ENCODE measurements at places on chromosomes 2 and 18. TPM values are rescaled to one million over a fixed set of nuclear protein-coding genes. Genes with fewer than 3 reads are reported as not detected.

The GULP1 gene
- 58.5 TPM for total RNA-seq

The EN1 gene
- 18.3 TPM for total RNA-seq

The ATP6V1B1 gene
- 0.66 TPM for total RNA-seq

The TRIM43 gene
- total RNA-seq = not detected

The RIT2 gene
- not detected for total RNA-seq

The RPRM gene
- 15.5 TPM for total RNA-seq

The ATP6V1C2 gene
- 0.09 TPM for total RNA-seq

The GNAL gene
- total RNA-seq = 12.6 TPM

DNA sequence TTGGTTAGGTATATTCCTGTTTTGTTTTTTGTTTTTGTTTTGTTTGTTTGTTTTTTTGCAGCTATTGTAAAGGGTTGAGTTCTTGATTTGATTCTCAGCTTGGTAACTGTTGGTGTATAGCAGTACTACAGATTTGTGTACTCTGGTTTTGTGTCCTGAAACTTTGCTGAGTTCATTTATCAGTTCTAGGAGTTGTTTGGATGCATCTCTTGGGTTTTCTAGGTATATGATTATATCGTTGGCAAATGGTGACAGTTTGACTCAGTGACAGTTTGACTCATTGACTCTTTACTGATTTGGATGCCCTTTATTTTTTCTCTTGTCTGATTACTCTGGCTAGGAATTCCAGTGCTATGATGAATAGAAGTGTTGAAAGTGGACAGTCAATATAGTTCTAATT lies 53.7 kb downstream of the APLF start:
- H3K27ac ChIP-seq = no peak overlapping the region
- H3K4me1 ChIP-seq = no peaks in the 10 kb centered on the region
- no peak for DNase-seq
- H3K4me3 ChIP-seq = no peak overlapping the region
- H3K27me3 ChIP-seq = no peaks in the 10 kb centered on the region
- peaks cover 2% of the 10 kb centered on the region for H3K36me3 ChIP-seq

GRCh38 chr2:175251425-175252041 lies 70.0 kb upstream of the ATP5MC3 start:
- DNase-seq = no peak
- peaks cover 5% of the 10 kb centered on the region for H3K4me1 ChIP-seq
- H3K27me3 ChIP-seq = peaks cover 54% of the 10 kb centered on the region
- H3K4me3 ChIP-seq = no peak overlapping the region
- H3K36me3 ChIP-seq = no peaks in the 10 kb centered on the region
- no peak overlapping the region for H3K27ac ChIP-seq

DNA sequence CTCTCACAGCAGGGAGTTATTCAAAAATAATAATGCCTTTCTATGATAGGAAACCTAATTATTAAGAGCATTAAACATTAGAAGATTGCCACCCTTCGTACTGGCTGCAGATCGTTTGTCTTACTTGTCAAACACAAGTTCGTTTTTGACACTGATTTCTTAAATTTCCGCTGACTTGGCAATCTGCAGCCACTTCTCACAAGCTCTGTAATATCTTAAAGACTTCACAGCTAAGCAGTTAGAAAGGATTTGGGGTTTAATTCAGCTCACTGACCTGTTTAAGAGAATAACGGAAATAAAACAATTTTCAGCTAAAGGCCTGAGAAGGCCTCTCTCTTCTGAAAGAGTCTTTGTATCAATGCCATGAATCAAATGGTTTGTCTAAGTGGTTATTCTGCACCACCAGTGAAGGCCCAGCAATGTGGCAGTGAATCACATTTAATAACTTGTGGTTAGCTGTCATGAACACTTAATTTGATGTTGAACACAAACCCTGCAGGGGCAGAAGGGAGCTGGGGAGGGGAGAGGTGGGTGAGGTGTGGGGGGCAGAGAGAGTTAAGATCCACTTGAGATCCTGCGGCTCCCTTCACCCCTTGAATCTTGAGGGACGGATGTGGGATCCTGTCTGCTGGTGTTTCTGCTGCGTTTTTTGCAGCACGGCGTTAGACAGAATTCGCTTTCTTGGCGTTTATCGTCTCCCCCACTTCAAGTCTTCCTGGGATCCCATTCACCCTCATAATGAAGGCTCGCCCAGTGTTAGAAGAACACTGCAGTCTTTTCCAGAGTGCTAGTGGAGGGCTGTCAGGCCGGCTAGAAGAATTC lies 145.4 kb upstream of the SATB2 start:
- H3K36me3 ChIP-seq = no peaks in the 10 kb centered on the region
- no peak for DNase-seq
- peaks cover 12% of the 10 kb centered on the region for H3K4me1 ChIP-seq
- peak overlapping the region; percentile 53 for H3K4me3 ChIP-seq

- H3K27me3 ChIP-seq = no peaks in the 10 kb centered on the region
- peak overlapping the region; percentile 16 for H3K27ac ChIP-seq
- H3K4me1 ChIP-seq = peaks cover 11% of the 10 kb centered on the region
- no peak overlapping the region for H3K4me3 ChIP-seq
- DNase-seq = no peak
Measured at GRCh38 chr2:6977113-6977741, 60.0 kb downstream of the RNF144A start.

DNA sequence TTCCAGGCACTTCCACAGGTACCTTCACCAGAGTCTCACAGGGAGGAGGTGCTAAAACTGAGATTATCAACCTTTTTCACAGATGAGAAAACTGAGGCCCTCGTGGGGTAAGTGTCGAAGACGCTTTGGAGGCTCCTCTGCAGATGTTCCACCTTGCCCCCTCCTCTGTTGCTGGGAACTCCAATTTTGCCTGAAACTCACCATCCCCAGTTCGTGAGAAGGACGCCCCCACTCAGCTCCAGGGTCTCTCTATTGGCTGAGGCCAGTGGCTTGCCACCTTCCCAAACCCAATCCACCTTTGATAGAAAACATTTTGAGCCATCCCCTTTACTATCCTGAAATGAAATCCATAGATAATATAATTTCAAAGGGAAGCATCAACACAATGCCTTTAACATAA lies 109.1 kb downstream of the CYP26B1 start:
- H3K27ac ChIP-seq = no peak overlapping the region
- no peaks in the 10 kb centered on the region for H3K36me3 ChIP-seq
- H3K27me3 ChIP-seq = no peaks in the 10 kb centered on the region
- H3K4me1 ChIP-seq = peaks cover 10% of the 10 kb centered on the region
- DNase-seq = no peak

- no peaks in the 10 kb centered on the region for H3K27me3 ChIP-seq
- peaks cover 13% of the 10 kb centered on the region for H3K4me1 ChIP-seq
- H3K27ac ChIP-seq = no peak overlapping the region
- no peak overlapping the region for H3K4me3 ChIP-seq
Measured at GRCh38 chr2:773256-774160, 96.3 kb upstream of the TMEM18 start.

- H3K4me3 ChIP-seq = peak overlapping the region; percentile 41
- H3K36me3 ChIP-seq = peaks cover 4% of the 10 kb centered on the region
- peak overlapping the region; percentile 79 for H3K27ac ChIP-seq
- H3K4me1 ChIP-seq = peaks cover 19% of the 10 kb centered on the region
Measured at GRCh38 chr2:217064234-217065011, 204.6 kb upstream of the TNP1 start.

- H3K27ac ChIP-seq = no peak overlapping the region
- no peak for DNase-seq
- H3K27me3 ChIP-seq = no peaks in the 10 kb centered on the region
Measured at GRCh38 chr18:39661856-39662366, 2096.3 kb upstream of the CELF4 start.

DNA sequence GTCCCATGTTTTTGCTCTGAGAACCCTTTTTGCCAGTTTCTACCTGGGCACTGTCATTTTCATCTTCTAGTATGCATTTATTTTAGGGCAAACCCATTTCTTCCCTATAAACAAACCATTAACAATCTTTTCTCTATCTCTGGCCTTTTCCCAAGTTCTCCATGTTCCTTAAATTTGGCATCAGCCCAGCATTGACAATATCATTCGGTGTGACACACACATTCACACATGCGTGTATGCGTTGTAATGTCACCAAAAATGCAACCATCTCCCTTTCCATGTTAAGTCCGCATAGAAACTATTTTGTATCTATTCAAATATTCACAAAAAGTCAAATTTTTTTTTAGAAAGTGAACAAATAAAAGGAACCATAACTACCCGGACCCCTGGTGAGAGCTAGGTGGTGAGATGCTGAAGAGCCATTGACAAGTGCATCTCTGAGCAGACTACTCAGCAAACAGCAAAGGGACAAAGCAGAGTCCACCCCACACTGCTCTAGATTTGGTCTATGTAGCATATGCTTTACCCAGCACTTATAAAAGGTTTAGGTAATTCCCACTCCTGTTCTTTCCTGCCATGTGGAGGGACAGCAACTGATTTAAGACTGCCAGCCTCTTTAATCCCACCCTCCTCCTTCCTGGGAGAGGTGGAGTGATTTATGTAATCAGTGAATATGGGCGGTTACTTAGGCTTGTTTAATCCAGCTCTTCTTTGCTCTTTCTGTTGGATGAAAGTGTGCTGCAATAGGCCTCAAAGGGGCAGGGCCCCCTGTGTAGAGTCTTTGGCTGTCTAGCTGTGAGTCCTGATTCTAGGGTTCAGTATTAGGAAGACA lies 124.1 kb downstream of the METTL8 start:
- H3K36me3 ChIP-seq = peaks cover 35% of the 10 kb centered on the region
- H3K27me3 ChIP-seq = no peaks in the 10 kb centered on the region
- no peak for DNase-seq
- no peak overlapping the region for H3K27ac ChIP-seq

DNA sequence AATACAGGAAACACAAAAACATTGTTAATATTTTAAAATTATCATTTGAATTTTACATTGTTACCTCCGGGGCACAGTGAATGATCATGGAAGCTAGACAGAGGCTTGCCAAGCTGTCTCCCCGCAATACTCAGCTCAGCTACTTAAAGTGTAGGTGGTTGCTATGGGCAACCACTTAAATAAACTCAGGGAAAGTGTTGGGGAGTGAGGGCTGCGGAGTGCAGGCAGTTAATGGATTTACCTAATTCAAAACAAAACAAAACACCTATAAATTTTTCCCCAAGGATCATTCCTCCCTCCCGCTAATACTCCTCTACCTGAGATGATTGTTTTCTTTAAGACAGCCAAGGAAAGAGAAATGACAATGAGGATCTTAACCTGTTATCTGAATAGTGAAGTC lies 349.5 kb downstream of the TGIF1 start:
- no peaks in the 10 kb centered on the region for H3K27me3 ChIP-seq
- no peaks in the 10 kb centered on the region for H3K36me3 ChIP-seq
- no peak for DNase-seq
- H3K27ac ChIP-seq = peak overlapping the region; percentile 95
- peaks cover 28% of the 10 kb centered on the region for H3K4me1 ChIP-seq

DNA sequence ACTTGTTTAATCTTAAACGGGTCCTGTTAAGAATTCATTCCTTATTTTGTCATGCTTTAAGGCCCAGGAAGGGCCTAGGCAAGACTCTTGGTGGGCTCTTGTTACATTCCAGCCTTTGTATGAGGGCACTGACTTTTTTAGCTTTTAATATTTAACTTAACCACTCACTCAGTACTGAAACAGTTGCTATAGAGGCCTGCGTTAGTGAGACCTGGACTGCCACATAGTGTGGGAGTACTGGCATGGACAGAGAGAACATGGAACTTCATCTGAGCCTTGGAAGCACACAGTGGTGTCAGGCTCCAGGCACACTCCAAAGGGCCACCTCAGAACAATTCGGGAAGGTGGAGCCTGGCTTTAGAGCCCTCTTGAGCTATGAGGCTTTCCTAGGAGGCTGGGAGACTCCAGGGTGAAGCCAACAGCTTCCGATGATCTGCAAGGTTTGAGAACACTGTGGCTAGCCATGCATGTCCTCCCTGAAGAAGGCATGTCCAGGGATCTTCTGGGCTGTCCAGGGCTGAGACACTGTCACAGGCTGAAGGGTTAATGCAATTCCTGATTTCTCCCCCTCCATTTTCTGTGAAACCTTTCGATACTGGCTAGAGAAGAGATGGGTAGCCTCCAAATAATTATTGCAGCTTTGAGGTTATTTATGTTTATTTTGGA lies 155.4 kb upstream of the ACAA2 start:
- peaks cover 3% of the 10 kb centered on the region for H3K36me3 ChIP-seq
- no peak for DNase-seq
- H3K4me3 ChIP-seq = no peak overlapping the region
- no peaks in the 10 kb centered on the region for H3K27me3 ChIP-seq
- H3K4me1 ChIP-seq = peaks cover 11% of the 10 kb centered on the region
- no peak overlapping the region for H3K27ac ChIP-seq

- H3K27me3 ChIP-seq = no peaks in the 10 kb centered on the region
- DNase-seq = no peak
- H3K4me3 ChIP-seq = no peak overlapping the region
- peaks cover 8% of the 10 kb centered on the region for H3K4me1 ChIP-seq
- no peak overlapping the region for H3K27ac ChIP-seq
- peaks cover 6% of the 10 kb centered on the region for H3K36me3 ChIP-seq
Measured at GRCh38 chr2:173099804-173100203, 24.2 kb downstream of the MAP3K20 start.

DNA sequence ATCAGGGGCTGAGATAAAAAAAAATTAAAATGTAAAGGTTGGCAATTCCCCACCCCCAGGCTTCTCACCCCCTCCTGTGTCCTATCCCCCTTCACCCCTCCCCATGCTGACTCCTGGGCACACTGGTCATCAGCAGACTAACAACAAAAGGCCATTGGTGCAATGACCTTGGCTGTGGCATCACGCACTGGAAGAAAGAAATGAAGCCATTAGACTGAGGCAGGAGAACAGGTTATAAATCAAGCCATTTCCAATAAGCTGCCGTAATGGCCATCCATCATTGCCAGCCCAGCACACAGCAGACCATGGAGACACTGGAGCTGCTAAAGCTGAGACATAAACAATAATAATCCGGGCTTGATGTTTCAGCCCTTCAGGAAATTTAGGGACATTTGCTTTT lies 342.4 kb upstream of the ETAA1 start:
- H3K4me1 ChIP-seq = peaks cover 40% of the 10 kb centered on the region
- H3K27me3 ChIP-seq = no peaks in the 10 kb centered on the region
- H3K36me3 ChIP-seq = peaks cover 2% of the 10 kb centered on the region

DNA sequence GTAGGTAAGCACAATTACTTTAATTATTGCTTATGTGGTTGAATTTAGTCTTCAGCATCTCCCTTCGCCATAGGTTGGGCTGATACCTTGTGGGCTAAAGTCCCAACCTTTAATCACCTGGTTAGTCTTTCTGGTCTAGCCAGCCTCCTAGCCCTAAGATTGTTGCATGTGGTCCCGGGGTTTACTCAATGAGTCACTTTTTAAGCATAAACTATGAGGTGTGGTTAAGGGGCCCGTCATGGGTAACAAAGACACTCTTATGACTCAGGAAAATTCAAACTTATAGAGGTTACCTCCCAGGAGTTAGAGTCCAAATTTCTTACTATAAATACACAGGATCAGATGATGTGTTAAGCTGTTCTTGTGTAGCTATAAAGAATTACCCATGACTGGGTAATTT lies 841.6 kb downstream of the TRIB2 start:
- H3K27me3 ChIP-seq = peaks cover 1% of the 10 kb centered on the region
- no peaks in the 10 kb centered on the region for H3K36me3 ChIP-seq
- H3K4me1 ChIP-seq = no peaks in the 10 kb centered on the region

DNA sequence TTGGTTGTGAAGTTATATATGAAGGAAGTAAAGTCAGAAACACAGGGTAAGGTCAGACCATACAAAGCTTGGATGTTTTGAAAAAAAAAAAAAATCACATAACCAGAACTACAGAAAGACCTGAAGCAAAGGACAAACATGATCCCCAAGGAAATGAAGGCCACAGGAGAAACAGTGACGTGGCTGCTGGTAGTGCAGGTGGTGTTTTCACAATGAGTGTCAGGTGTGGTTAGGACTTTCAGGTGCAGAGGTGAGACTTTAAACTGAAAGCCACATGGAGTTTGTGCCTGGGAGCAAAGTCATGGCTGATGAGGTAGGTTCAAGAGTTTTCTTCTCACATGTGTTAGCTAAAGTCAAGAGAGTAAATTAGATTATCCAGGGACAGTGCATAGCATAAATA lies 270.7 kb downstream of the PIEZO2 start:
- no peak overlapping the region for H3K4me3 ChIP-seq
- H3K27me3 ChIP-seq = no peaks in the 10 kb centered on the region
- H3K27ac ChIP-seq = no peak overlapping the region
- no peaks in the 10 kb centered on the region for H3K4me1 ChIP-seq
- no peak for DNase-seq
